ENCODE measurements at places on chromosomes 2 and 18. TPM values are rescaled to one million over a fixed set of nuclear protein-coding genes. Genes with fewer than 3 reads are reported as not detected.

Gene CCDC68
- 6.1 TPM for total RNA-seq

Gene TRIM43
- total RNA-seq: not detected

Gene SLC4A5
- total RNA-seq: 5.2 TPM

Gene UCN
- total RNA-seq: 1.4 TPM

Gene RNF152
- total RNA-seq: 45.0 TPM

DNA sequence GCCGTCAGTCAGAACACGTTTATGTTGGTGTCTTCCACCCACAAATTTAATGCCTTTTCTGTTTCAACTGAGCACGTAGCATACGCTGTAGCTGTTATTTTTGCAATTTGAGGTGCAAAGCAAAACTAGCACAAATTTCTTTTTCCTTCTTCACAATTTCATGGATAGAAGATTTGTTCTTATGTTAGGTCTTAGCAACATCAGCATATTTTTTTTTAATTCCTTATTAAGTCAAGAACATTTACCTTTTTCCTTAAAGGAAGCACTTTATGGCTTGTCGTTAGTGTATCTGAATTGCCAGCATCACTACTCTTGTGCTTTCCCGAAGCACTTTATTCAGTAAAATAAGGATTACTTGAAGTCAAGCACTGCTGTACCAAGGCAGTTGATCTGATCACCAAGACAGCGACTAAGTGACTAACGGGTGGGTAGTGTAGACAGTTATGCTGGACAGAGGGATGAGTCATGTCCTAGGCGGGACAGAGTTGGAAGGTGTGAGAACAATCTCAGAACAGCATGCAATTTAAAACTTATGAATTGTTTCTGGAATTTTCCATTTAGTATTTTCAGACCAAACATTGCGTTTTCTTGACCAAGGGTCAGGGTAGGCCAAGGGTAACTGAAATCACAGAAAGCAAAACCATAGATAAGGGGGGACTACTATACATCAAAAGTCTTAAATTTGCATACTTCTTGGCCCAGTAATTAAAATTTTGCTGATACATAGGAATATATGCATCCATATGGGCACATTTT is 13.3 kb downstream of the BABAM2 start:
- no peak overlapping the region for H3K4me3 ChIP-seq
- DNase-seq: no peak
- H3K27me3 ChIP-seq: no peaks in the 10 kb centered on the region
- no peaks in the 10 kb centered on the region for H3K36me3 ChIP-seq
- H3K4me1 ChIP-seq: no peaks in the 10 kb centered on the region

GRCh38 chr2:95007031-95007609 is 18.4 kb upstream of the MAL start:
- DNase-seq: no peak
- H3K27me3 ChIP-seq: no peaks in the 10 kb centered on the region
- no peak overlapping the region for H3K4me3 ChIP-seq
- H3K36me3 ChIP-seq: no peaks in the 10 kb centered on the region
- H3K27ac ChIP-seq: peak overlapping the region; percentile 87

GRCh38 chr2:60533101-60534051 is 20.1 kb downstream of the BCL11A start:
- H3K27me3 ChIP-seq: no peaks in the 10 kb centered on the region
- no peak overlapping the region for H3K4me3 ChIP-seq
- H3K36me3 ChIP-seq: no peaks in the 10 kb centered on the region
- peak; percentile 48 for DNase-seq
- H3K4me1 ChIP-seq: peaks cover 7% of the 10 kb centered on the region

DNA sequence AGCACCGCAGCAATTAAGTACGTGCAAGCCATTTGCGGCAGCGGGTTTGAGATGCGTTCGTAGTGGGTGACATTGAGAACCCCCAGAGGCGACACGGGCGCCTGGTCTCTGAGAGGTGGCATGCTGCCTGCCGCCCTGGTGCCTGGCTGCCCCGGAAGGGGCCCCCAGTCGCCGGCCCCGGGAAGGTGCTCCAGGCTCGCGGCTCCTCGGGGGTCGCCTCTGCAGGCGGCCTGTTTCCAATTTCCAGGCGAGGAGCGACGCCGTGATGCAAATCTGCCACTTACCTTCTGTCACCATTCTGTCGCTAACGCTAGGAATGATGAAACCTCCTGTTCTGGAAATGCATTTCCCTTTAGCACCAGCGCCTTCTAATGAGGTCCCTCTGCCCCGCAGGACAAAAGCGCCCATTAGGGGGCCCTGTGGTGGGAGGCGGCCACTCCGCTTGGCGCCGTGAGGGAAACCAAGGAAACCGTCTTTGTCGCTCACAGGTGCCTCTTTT is 13.0 kb downstream of the KIF5C start:
- no peaks in the 10 kb centered on the region for H3K27me3 ChIP-seq
- DNase-seq: peak; percentile 45
- no peaks in the 10 kb centered on the region for H3K36me3 ChIP-seq
- peak overlapping the region; percentile 48 for H3K4me3 ChIP-seq
- H3K4me1 ChIP-seq: peaks cover 5% of the 10 kb centered on the region
- no peak overlapping the region for H3K27ac ChIP-seq

- no peak overlapping the region for H3K27ac ChIP-seq
- H3K36me3 ChIP-seq: no peaks in the 10 kb centered on the region
- no peak for DNase-seq
Measured at GRCh38 chr2:132790207-132790785, 120.3 kb upstream of the LYPD1 start.

GRCh38 chr2:158095269-158095668 is 6.4 kb upstream of the UPP2 start:
- no peaks in the 10 kb centered on the region for H3K36me3 ChIP-seq
- H3K4me1 ChIP-seq: no peaks in the 10 kb centered on the region
- H3K27me3 ChIP-seq: no peaks in the 10 kb centered on the region
- no peak for DNase-seq

DNA sequence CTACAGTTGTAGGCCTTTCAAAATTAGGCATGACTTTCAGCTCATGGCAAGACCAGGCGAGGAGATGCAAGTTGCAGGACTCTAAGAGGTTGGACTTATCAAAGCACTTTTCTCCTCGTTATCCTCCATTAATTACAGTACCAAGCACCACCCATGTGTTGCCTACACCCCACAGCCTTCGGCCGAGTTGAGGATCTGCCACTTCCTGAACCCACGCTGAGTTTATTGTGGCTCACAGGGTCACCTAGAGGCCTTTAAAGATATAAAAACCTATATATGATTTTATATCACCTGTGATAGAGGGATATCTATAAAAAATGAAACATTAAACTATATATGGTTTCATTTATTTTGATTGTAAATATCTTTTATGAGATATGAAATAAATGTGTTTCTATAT is 2.6 kb downstream of the UGT1A10 start:
- H3K4me3 ChIP-seq: no peak overlapping the region
- H3K27ac ChIP-seq: no peak overlapping the region
- no peak for DNase-seq
- no peaks in the 10 kb centered on the region for H3K4me1 ChIP-seq
- H3K36me3 ChIP-seq: no peaks in the 10 kb centered on the region
- H3K27me3 ChIP-seq: no peaks in the 10 kb centered on the region

GRCh38 chr2:222364285-222364895 is 60.0 kb upstream of the SGPP2 start:
- H3K4me1 ChIP-seq: no peaks in the 10 kb centered on the region
- no peaks in the 10 kb centered on the region for H3K36me3 ChIP-seq
- no peak for DNase-seq
- no peak overlapping the region for H3K4me3 ChIP-seq
- H3K27ac ChIP-seq: no peak overlapping the region
- H3K27me3 ChIP-seq: no peaks in the 10 kb centered on the region

- no peaks in the 10 kb centered on the region for H3K36me3 ChIP-seq
- DNase-seq: no peak
- no peak overlapping the region for H3K27ac ChIP-seq
- no peaks in the 10 kb centered on the region for H3K4me1 ChIP-seq
- H3K4me3 ChIP-seq: no peak overlapping the region
Measured at GRCh38 chr2:162252153-162252552, 8.9 kb upstream of the FAP start.
